Naive thymus-derived CD4-positive, alpha-beta T cell (primary cell): ENCODE measurements at places on chromosomes 3 and 15. TPM values are rescaled to one million over a fixed set of nuclear protein-coding genes. Genes with fewer than 3 reads are reported as not detected.

CCR1 gene
- total RNA-seq: 4.5 TPM

IGDCC3 gene
- not detected for total RNA-seq

VEPH1 gene
- total RNA-seq: not detected in 2 replicates

UROC1 gene
- total RNA-seq: not detected

DNA sequence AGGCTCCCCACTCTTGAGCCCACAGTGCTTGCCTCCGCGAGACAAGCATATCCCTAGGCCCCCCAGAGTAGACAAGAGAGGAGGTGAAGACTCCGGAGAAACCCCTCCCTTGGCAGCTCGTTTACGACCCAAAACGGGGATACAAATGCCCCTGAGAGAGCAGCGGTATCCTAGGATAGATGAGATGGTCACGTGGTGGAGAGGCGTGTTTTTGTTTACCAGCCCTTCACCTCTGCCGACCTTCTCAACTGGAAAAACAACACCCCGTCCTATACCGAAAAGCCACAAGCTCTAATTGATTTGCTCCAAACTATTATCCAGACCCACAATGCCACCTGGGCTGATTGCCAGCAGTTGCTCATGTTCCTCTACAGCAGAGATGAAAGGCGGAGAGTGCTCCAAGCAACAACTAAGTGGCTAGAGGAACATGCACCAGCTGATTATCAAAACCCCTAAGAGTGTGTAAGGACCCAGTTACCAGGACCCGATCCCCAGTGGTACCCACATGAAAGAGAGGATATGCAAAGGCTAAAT lies 99.5 kb upstream of the OSBPL11 start:
- no peaks in the 10 kb centered on the region for H3K27me3 ChIP-seq
- H3K27ac ChIP-seq: no peak overlapping the region
- no peak for DNase-seq
- no peak overlapping the region for H3K4me3 ChIP-seq
- H3K36me3 ChIP-seq: no peaks in the 10 kb centered on the region

DNA sequence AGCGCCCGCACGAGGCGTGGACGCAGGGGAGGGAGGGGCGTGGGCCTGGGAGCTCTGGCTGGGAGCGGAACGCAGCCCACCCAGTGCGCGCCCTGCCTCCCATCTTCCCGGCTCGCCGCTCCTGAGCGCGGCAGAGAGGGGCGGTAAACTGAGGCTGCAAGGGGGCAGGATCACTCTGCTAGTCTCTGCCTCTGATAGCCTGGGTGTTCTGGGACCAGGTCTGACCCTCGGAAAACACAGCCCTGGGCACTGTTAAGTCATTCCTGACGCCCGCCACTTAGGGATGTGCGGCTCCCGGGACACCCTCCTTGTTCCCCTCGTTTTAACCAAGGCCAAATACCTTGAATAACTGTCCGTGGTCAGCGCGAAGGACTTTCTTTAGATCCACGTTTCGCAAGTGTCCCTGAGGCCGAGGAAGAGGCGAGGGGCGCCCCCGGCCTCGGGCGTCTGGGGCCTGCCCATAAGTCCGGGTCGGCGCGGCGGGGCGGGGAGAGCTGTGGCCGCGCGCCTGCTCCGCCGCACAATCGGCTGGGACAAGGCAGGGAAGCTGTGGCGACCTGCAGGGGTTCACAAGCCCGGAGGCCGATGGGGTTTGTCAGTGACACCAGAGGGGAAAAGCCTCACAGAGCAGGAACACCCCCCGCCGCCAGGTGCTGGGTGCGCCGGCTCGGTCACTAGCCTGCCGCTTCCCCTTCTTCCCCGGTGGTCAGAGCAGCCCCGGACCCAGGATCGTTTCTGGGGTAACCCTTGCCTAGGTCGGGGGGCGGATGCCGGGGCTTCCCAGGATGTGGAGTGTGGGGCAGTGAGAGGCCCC lies 1.5 kb downstream of the ITPKA start:
- no peak overlapping the region for H3K27ac ChIP-seq
- peaks cover 3% of the 10 kb centered on the region for H3K27me3 ChIP-seq
- no peaks in the 10 kb centered on the region for H3K36me3 ChIP-seq
- peak; percentile 51 for DNase-seq
- H3K4me3 ChIP-seq: peak overlapping the region; percentile 50
- peaks cover 11% of the 10 kb centered on the region for H3K4me1 ChIP-seq

DNA sequence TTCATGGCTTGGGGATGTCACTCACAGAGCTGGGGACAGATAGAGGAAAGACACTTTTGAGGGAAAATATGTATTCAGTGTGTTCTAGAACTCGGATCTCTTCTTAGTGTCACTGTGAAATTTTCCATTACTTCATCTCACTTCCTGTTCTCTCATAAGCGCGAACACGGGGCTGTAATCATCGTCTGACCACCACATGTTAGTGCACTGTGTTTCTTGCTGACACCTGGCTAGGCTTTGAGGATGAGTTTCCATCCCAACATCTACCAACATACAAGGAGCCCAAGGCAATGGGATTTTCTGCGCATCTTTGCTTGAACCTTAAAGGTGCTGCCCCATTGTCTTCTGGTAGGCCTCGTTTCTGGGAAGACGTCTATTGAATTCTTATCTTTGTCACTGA lies 84.0 kb downstream of the LIPC start:
- no peak overlapping the region for H3K4me3 ChIP-seq
- H3K27me3 ChIP-seq: no peaks in the 10 kb centered on the region
- no peak overlapping the region for H3K27ac ChIP-seq
- peaks cover 42% of the 10 kb centered on the region for H3K4me1 ChIP-seq
- no peaks in the 10 kb centered on the region for H3K36me3 ChIP-seq

GRCh38 chr15:70449311-70450141 lies 313.8 kb downstream of the UACA start:
- no peaks in the 10 kb centered on the region for H3K27me3 ChIP-seq
- no peak overlapping the region for H3K4me3 ChIP-seq
- H3K36me3 ChIP-seq: no peaks in the 10 kb centered on the region
- no peak overlapping the region for H3K27ac ChIP-seq
- DNase-seq: no peak

GRCh38 chr3:178382449-178383061 lies 153.7 kb upstream of the KCNMB2 start:
- no peaks in the 10 kb centered on the region for H3K36me3 ChIP-seq
- no peaks in the 10 kb centered on the region for H3K4me1 ChIP-seq

DNA sequence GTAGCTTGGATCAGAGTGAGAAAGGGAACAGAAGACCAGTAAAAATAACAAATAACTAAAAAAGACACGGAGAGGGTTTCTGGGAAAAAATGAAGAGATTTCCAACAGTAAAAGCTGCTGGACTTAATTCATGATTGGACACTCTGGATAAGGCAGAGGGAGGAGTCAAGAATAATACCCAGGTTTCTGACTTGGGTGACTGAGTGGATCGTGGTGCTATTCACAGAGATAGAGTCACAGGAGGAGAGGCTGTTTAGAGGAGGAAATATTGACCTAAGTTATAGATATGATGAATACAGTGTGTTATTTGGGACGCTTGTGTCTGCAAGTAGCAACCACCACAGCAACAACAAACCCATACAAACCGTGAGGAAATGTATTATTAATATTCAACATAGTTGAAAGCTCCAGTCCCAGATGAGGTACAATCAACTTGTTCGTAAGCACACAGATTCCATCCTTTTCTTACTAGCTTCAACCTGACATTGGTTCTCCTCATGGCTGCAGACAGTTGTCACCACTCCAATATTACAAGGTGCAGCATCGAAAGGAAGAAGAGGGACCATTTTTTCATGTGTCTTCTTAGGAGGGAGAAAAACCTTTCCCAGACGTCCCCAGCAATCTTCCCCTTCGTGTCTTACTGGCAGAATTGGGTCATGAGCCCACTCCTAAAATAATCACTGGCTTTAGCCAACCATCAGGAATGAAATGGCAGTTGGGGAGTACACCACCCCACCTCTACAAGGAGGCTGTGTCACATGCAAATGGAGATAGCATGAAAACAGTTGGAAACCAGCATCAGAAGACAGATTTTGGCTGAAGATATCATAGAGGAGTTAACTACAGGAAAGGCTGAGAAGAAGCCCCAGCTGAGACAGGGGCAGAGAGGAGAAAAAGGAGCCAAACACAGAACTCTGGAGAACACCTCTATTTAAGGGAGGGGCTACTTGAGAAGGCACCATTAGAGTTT lies 387.8 kb downstream of the SHQ1 start:
- H3K4me3 ChIP-seq: no peak overlapping the region
- no peaks in the 10 kb centered on the region for H3K27me3 ChIP-seq
- no peaks in the 10 kb centered on the region for H3K4me1 ChIP-seq
- no peaks in the 10 kb centered on the region for H3K36me3 ChIP-seq
- no peak overlapping the region for H3K27ac ChIP-seq

DNA sequence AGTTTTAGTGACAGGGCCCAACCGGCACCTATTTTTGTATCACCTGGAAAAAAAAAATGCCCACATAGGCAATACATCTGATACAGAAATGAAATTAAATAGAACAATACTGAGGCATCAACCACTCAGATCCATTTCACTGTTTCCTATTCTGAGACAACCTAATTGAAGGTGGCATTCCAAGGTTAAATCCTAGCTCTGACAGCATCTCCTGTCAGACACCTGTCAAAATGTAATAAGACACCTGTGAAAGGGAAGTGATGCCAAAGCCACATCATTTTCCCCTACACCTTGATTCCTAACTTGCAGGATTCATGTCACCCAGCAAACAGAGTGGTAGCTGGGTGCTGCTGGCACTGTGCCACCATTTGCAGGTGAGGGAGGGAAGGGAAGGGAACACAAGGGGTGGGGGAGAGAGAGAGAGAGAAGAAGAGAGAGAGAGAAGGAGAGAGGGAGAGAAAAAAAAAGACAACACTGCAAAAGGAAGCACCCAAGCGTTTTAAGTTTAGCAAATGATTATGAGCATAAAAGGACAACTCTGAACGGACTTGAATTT lies 1044.6 kb upstream of the CFAP20DC start:
- no peak overlapping the region for H3K27ac ChIP-seq
- no peak overlapping the region for H3K4me3 ChIP-seq
- no peaks in the 10 kb centered on the region for H3K36me3 ChIP-seq
- peaks cover 31% of the 10 kb centered on the region for H3K4me1 ChIP-seq

DNA sequence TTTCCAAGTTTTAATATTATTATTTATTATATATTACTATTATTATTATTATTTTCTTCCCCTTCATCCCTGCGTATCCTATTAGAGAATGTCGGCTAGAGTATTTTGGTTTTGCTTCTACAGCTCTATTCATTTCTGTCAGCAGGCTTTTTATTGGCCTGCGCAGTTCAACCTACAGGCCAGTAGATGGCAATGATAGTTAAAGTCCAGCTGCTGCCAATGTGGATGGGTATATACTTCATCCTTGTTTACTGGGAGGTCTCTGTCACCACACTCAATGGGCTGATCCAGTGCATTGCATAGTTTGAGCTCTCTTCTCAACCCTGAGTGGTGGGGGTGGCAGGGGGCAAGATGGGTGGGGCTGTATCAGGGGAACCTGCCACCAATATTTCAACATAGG lies 799.8 kb downstream of the NSUN3 start:
- no peak overlapping the region for H3K4me3 ChIP-seq
- no peaks in the 10 kb centered on the region for H3K27me3 ChIP-seq
- H3K27ac ChIP-seq: no peak overlapping the region
- H3K4me1 ChIP-seq: no peaks in the 10 kb centered on the region
- no peak for DNase-seq

GRCh38 chr3:127171721-127172120 lies 21.2 kb upstream of the PRR23E start:
- H3K27ac ChIP-seq: no peak overlapping the region
- no peaks in the 10 kb centered on the region for H3K27me3 ChIP-seq
- H3K36me3 ChIP-seq: no peaks in the 10 kb centered on the region
- no peaks in the 10 kb centered on the region for H3K4me1 ChIP-seq
- H3K4me3 ChIP-seq: no peak overlapping the region
- DNase-seq: no peak

DNA sequence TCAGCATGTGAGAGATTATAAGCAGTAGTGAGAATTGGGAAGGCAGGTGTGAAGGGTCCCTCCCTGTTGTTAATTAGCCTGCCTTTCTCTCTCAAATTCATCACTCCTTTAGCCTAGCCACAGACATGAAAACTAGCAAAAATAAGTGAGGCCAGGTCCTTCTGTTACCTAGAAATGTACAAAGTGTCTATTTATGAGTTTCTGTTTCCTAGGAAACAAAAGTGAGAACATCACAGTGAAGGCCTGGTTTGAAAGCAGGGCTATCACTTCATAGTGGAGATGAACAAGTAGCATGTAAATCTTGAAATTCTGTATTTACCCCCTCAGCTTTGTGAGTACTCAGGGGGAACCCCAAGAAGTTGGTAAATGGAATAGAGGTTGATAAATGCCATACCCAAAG lies 78.2 kb upstream of the UMPS start:
- no peaks in the 10 kb centered on the region for H3K36me3 ChIP-seq
- H3K27ac ChIP-seq: no peak overlapping the region
- DNase-seq: no peak
- H3K4me1 ChIP-seq: no peaks in the 10 kb centered on the region
- H3K27me3 ChIP-seq: no peaks in the 10 kb centered on the region

DNA sequence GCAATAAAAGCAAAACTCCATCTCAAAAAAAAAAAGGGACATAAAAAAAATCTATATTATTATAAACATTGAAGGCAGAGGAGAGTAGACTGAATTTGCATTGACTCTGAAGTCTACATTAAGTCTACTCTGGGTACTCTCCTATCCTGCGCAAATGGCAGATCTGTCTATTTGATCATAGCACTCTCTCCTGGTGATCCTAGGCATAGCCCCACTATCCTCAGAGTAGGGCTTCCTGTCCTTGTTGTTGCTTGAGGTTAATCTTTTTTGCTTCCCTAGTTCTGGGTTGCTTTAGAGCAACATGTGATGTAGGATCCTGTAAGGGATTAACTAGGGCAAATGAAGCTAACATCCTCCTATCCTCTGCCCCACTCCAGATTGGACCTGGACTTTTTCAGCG lies 82.1 kb upstream of the LRRFIP2 start:
- H3K36me3 ChIP-seq: peaks cover 10% of the 10 kb centered on the region
- no peak overlapping the region for H3K27ac ChIP-seq
- no peak for DNase-seq
- peaks cover 10% of the 10 kb centered on the region for H3K4me1 ChIP-seq

DNA sequence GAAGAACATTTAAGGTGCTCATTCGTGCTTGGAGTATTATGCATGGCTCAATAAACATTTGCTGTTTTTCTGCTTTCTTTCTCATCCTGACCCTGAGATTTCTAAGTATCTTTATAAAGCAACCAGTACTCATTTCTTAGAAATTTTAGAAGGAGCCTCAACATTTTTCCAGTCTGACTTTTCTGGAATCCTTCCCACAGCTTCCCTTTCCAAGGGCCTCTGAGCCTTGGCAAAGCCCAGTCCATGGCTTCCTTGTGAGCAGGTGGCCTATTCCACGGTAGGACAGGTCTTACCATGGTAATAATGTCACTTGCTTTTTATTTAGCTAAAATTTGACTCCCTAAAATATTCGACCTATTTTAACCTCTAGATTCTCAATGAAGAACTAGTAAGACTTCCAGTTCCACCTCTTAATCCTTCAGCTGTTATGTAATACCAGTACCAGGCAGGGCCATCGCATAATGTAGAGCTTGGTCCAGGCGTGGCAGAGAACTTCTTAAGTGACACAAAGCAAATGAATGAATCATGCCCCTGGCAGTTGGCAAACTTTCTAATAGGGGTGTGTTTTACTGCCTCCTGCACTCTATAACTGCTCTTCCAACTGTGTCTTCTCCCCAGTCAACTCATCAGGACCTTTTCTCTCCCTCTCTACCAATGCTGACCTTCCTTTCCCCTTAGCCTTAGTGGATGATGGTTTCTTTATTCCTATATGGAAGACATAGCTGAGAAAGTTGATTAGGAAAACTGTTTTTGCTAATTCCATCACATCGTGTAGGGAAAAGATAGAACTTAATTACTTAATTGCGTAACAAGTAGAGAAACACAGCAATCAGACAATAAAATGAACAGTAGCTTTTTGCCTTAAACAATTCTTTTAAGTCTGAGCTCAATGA lies 894 bp upstream of the TM4SF4 start:
- no peak overlapping the region for H3K27ac ChIP-seq
- H3K27me3 ChIP-seq: no peaks in the 10 kb centered on the region
- DNase-seq: no peak
- no peaks in the 10 kb centered on the region for H3K36me3 ChIP-seq
- H3K4me3 ChIP-seq: no peak overlapping the region
